CD8-positive, alpha-beta memory T cell (primary cell): ENCODE measurements at places on chromosomes 7 and 10. TPM values are rescaled to one million over a fixed set of nuclear protein-coding genes. Genes with fewer than 3 reads are reported as not detected.

Gene WDFY4
- 0.35 TPM for total RNA-seq

Gene ENO4
- total RNA-seq: not detected

Gene VIPR2
- 0.15 TPM for total RNA-seq

Gene CDH23
- total RNA-seq: 0.78 TPM

Gene VSIR
- total RNA-seq: 61.4 TPM

Gene EBF3
- not detected for total RNA-seq

Gene NUDT13
- 1.7 TPM for total RNA-seq

Gene CHST15
- total RNA-seq: 0.18 TPM

Gene HOXA11
- not detected for total RNA-seq

Gene SEMA3A
- not detected for total RNA-seq

Gene UNC5B
- total RNA-seq: 0.11 TPM

Gene TMEM213
- total RNA-seq: not detected

Gene TRIM56
- total RNA-seq: 29.1 TPM

Gene AFAP1L2
- total RNA-seq: 2.5 TPM

DNA sequence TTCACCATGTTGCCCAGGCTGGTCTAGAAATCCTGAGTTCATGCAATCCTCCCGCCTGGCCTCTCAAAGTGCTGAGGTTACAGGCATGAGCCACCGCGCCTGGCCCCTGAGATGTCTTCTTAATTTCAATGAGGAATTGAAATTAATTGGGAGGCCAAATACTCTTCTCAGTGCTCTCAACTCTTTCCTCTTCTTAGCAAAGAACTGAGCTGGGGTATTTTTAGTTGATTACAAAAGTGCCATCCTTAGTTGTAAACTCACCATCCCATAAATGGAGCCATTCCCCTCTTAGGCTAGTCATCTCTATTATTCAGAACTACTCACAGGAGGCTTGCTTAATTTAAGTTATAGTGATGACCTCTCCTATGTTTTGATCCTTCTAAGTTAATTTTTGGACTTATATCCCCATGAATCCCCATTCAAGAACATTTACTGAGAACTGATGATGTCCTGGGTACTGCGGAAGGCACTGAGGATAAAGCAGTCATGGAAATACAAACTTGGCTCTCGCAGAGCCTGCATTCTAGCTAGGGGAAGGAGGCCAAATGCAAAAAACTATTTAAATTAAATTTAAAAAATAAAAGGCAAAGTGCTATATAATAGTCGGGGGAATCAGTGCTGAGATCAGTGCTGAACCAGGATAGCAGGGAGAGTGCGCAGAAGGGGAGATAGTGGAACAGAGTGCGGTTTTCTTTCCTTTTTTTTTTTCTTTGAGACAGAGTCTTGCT lies 145.3 kb downstream of the SFMBT2 start:
- no peak for DNase-seq

DNA sequence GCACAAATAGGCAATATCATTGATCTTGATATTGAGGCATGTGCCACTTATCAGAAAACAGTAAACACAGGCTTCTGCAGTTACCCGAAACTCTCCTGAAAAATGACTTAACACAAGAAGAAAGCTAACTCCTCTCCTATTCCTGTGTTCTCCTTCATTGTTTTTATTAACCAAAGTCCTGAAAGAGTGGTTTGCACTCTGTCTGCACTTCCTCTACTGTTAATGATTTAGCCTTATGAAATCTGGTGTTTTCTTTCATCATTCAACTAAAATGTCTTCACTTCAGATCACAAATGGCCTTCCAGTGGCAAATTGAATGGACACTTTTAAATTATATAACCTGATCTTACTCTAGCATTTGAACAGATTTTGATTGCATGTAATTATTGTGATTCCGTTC lies 630.6 kb upstream of the PHF14 start:
- DNase-seq: no peak

GRCh38 chr7:77619314-77619713 lies 76.9 kb upstream of the RSBN1L start:
- DNase-seq: no peak

DNA sequence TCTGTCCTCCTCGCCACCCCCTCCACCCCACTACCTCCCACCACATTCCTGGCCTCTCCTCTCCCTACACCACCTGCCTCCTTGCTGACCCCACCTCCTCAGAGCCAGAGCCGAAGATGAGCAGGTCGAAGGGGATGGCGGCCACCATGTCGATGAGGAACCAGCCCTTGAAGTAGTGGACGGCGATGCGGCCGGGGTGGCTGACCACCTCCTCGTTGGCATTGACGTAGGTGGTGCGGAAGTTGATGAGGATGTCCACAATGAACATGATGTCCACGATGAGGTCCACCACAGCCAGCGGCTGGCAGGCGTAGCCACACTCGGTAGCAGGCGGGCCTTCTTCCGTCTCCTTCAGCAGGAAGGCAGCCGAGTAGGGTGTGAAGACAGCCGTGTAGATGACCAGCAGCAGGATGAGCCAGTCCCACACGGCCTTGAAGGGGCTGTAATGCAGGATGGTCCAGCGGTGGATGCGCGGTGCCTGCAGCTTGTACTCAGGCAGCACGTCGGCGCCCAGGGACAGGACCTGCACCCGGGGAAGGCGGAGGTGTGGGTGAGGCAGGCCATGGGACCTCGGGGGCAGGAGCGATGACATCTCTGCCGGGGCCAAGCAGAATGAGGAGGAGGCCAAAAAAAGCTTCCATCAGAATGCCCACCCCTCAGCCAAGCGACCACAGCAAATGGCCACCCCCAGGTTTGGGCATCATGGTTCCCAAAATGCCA lies 25.6 kb downstream of the KCNH2 start:
- DNase-seq: no peak

DNA sequence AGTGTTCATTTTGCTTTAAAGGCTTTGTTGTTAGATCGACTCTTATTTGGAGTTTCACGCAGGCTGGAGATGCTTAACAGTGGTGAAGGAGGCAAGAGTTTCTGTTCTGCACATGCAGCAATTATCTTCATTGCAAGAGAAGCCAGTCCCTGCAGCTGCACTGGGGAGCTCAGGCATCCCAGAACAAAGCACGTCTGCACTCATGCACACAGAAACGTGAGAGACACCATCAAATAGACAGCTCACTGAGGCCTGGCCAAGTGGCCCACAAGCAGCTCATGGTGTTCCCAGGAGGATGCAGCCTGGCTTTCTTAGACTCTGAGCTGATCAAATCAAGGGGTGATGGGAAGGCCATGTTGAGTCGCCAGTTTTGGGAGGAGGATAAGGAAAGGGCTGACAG lies 246.1 kb downstream of the CREB5 start:
- DNase-seq: no peak

- no peak for DNase-seq
Measured at GRCh38 chr10:22459496-22459895, 114.2 kb downstream of the SPAG6 start.

DNA sequence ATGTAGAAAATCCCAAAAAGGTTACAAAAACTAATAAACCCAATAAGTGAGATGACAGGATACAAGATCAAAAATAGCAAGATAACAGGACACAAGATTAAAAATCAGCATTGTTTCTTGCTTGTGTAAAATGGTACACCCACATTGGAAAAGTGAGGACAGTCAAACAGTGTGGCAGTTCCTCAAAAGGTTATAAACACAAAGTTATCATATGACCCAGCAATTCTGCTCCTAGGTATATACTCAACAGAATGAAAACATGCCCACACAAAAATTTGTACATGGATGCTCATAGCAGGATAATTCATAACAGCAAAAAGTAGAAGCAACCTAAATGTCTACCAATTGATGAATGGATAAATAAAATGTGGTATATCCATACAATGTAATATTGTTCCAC lies 105.8 kb downstream of the ARMH3 start:
- no peak for DNase-seq

DNA sequence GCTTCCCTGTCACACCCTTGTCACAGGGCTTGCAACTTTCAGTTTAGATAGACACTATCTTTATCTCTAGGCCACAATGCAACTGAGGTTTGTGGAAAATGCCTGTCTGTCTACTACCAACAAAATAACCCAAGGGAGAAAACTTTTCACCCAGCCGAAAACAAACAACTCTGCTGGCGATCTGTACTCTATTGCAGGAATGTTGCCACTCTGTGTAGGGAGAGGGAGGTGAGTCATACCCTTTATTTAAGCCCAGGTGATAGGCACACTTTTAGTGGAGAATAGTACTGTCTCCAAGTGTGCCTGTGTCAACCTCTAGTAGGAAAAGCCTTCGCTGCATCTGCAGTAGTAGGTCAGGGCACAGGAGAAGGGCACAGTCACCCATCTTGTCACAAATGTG lies 108.3 kb downstream of the SLC25A40 start:
- DNase-seq: no peak

DNA sequence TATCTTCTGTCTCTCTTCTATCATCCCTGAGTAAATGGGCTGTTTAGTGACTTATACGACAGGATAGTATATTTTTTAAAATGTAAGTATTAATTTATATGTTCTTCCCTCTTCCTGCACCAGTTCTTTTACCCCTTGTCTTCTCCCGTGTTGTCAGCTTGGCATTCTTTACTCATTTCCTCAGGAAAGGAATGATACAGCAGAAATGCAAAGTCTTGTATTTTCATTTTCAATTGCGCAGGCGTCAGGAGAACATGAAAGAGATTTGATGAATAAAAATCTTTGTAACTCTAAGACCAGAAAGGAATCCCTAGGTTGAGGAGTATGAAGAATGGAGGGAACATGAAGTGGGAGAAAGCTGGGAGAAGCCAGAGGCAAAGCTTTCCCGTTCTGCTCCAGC lies 18.8 kb upstream of the VPS41 start:
- no peak for DNase-seq

DNA sequence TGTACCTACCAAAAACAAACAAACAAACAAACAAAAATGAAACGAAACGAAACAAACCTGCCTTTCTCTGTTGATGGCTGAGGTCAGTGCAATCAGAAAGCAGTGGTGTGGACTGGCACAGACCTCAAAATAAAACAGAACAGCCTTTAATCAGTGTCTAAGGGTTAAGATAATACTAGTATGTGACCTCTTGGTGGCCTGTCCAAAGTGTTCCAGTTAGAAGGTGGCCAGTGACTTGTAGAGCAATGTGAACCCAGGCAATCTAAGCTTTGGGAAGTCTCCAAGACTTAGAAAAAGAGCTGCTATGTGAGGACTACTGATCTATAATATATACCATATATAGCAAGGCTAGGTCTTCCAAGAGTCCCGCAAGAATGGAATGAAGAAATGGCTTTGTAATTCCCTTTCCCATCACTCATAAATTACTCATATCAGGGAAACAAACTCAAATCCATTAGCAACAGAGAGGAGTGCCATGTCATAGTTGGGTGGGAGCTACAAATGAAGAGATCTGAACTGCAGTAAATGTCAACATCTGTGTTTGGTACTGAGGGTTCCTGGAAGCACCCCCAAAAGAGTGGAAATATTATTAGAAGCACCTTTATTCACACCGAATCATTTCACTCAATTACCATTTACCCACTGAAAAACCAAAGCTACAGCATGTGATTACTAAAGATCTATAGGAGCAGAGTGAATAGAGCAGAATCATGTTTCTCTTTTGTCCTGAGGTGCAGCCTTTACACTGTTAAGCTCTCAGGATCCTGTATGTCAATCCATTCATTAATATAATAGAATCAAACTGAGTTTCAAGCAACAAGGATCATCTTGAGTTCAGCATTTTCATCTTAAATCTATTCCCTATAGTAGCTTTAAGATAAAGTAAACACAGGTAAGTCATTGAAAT lies 28.0 kb downstream of the ABLIM1 start:
- DNase-seq: no peak

GRCh38 chr7:80135309-80136104 lies 876 bp downstream of the GNAI1 start:
- DNase-seq: peak; percentile 29

DNA sequence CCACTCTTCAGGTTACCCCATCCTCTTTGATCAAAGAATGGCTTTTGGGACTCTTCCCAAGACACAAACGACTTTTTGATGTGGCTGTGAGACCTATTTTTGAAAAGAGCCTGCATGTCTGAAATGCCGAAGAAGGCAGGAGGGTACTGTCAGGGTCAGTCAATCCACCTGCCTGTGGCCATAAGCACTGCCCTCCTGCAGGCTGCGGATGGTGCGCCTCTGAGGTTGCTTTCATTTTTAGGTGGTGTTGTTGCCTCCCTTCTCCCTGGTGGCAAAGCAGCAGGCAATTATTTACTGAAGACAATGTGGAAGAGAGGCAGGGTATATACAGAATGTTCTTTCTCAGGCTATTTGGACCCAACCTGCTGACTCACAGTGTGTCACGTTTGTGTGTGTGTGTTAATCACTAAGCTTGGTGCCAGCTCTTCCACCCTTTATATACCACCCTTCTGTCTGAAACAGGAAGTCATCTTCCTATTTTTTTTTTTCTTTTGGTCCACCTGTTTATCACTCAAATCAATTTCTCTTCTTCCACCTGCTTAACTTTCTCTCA lies 1421.2 kb upstream of the CELF2 start:
- DNase-seq: no peak

DNA sequence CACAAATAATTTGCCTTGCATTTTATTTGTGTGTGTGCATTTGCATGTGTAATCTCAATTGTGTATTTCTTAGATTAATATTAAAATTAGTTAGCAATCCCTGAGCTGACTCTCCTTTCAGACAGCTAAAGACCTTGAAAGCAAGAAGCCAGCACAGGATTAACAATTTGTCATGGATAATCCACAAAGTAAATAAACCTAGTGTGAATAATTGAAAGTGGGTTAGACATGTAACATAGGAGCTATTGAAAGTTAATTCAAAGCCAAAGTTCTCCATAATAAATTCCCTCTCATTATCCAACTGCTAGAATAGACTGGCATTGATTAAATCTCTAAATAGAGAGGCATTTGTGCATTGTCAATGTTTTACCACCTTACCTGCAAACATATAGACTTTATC lies 326.1 kb downstream of the PLXDC2 start:
- DNase-seq: no peak

- no peak for DNase-seq
Measured at GRCh38 chr7:29926216-29926615, 63.4 kb downstream of the SCRN1 start.

- no peak for DNase-seq
Measured at GRCh38 chr10:78784546-78784945, 284.2 kb upstream of the ZMIZ1 start.

GRCh38 chr10:132353456-132354355 lies 21.7 kb downstream of the LRRC27 start:
- DNase-seq: no peak

DNA sequence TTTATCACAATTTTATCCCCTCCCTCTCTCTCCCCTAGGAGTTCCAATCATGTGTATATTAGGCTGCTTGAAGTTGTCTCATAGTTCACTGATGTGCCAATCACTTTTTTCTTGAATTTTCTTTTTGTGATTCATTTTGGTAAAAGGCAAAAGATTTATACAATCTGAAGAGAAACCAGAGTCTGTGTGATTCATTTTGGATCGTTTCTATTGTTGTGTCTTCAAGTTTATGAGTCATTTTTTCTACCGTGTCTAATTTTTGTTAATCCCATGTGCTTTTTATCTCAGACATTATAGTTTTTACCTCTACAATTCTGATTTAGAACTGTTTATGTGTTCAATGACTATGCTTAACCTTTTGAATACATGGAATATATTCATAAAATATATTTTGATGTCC lies 483.9 kb upstream of the AUTS2 start:
- DNase-seq: no peak

- no peak for DNase-seq
Measured at GRCh38 chr10:96833220-96834001, 1.3 kb downstream of the LCOR start.

- no peak for DNase-seq
Measured at GRCh38 chr10:88049204-88049603, 185.8 kb downstream of the PTEN start.

GRCh38 chr7:133365917-133366316 lies 113.0 kb downstream of the EXOC4 start:
- DNase-seq: no peak

- DNase-seq: no peak
Measured at GRCh38 chr10:1938317-1938716, 201.0 kb upstream of the ADARB2 start.

GRCh38 chr7:44486693-44487092 lies 3.8 kb downstream of the NUDCD3 start:
- DNase-seq: no peak
